ENCODE measurements at places on chromosomes 5 and 9.

DNA sequence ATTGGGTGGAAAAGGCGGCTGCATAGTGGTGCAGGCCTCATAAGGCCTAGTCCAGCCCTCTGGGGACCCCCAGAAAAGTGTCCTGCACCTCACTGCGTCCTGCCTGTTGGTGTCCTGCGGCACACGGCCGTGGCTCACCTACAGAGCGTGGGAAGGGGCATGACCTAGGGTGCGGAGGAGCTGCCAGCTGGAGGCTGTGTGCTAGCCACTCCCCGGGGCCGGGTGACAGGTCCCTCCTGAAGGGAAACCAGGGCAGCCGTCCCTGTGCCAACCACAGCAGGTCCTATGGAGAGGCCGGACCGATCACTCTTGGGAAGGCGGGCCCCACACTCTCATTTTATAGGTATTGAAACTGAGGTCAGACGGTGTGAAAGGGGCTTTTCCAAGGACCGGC lies 150.7 kb downstream of the RXRA start:
- DNase-seq, result no peak

DNA sequence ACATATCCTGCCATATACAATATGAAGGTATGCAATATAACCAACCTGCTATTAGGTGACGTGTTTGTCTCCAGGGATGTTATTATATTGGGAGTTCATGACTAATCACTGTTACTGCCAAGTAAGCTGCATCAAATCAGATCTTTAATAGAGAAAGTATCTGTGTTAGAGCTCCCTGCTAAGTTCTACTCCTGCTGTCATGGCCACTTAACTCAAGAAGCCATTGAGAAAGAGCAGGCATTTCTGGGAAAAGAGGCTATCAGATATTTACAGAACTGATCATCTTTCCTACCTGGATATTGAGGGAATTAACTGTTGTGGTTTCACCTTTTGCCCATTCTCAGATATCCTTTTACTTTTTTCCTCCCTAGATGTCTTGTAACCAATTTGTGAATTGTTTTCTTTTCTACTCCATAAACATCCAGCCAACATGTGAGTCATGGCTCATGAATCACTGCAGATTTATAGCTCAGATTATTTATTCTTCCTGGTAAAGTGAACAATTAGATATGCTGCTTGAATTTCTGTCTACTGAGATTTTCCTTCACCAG lies 634.8 kb upstream of the FAM174A start:
- no peak for DNase-seq

DNA sequence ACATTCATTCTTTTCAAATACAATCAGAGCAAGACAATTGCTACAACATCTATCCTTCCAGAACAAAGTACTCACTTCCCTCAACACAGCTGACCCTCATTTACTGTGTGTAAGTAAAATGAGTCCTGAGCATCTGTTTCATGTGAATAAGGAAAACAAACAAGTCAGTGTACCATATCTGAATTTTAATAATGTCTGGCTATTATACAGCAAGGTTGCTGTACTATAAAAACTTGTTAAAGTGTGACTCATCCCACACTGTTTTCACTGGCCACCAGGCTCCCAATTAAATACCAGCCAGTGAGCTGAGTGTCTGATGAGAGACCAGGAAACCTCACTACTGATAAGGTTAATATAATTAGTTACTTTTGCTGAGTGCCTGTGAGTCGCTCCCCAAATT lies 339.8 kb downstream of the AGTPBP1 start:
- no peak for DNase-seq

- DNase-seq, result no peak
Observed at GRCh38 chr5:125578551-125578950, 832.1 kb upstream of the ZNF608 start.

DNA sequence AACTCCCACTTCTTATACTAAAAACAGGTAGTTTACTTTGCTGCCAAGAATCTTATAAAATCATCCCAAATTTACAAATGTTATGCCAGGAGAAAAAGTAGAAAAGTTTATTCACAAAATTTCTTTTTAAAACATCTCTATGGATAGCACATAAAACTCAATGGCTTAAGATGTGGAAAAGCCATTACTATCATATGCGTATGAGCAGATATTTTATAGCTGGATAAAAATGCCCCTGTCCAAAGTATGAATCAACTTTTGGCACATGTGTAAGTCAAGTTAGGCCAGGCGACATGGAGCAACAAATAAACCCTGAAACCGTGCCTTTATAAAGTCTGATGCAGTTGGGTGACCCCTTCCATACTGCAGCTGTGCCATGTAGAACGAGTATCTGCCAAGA lies 38.6 kb upstream of the FBP1 start:
- no peak for DNase-seq

DNA sequence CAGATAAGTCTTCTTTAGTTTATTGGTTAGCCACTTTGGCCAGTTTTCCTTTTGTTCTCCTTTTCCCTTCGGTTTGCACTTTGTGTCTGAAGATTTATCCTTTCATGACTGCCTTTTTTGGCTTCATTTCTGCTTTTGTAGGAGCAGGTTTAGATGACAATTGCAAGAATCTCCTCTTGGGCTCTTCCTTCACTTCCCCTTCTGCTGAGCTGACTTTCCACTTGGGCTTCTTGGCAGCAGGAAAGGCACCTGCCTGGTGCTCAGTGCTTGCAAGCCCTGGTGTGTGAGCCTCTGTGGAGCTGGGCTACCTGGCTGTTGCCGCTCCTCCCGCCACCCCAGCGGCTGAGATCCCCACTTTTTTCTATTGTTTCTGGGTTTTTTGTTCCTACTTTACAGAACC lies 7.3 kb downstream of the CCDC112 start:
- no peak for DNase-seq

DNA sequence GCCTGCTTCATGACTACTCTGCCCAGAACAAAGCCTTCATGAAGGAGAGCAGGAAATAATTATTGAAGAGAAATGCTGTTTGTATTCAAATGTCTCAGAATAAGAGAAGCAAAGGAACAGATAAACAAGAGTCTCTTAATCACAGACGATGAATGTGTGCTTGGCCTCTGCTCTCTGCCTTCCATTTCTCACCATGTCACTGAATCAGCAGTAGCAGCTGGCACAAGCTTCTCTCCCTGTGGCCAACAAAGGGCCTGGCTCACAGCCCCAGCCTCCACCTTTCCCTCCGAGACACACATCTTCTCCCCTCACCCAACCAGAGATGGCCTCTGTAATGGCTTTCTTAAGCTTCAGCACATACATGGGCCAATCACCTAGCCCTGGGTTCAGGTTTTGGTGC lies 128.1 kb upstream of the SLIT3 start:
- DNase-seq, result no peak

GRCh38 chr5:75640826-75641225 lies 29.6 kb downstream of the ANKDD1B start:
- DNase-seq, result no peak

GRCh38 chr9:72788966-72789735 lies 163.7 kb downstream of the ALDH1A1 start:
- no peak for DNase-seq

GRCh38 chr5:179319741-179320281 lies 25.4 kb downstream of the ADAMTS2 start:
- no peak for DNase-seq

DNA sequence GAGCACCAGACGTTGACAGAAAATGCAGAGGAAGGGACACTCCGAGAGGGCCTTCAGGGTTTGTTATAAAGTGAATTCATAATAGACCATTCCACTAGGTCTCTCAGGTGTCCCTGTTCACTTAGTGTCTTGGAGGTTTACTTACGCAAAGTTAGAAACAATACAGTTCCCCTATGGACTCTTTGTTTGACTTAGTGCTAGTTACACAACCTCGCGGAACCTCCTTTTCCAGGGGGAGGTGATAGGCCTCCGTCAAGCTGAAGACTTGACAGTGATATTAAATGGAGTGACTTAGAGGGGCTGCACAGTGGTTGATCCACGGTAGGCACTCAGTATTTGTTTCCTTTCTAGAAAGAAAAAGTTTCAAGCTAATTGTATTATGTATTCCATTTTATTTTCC lies 1.3 kb downstream of the CCT5 start:
- no peak for DNase-seq

DNA sequence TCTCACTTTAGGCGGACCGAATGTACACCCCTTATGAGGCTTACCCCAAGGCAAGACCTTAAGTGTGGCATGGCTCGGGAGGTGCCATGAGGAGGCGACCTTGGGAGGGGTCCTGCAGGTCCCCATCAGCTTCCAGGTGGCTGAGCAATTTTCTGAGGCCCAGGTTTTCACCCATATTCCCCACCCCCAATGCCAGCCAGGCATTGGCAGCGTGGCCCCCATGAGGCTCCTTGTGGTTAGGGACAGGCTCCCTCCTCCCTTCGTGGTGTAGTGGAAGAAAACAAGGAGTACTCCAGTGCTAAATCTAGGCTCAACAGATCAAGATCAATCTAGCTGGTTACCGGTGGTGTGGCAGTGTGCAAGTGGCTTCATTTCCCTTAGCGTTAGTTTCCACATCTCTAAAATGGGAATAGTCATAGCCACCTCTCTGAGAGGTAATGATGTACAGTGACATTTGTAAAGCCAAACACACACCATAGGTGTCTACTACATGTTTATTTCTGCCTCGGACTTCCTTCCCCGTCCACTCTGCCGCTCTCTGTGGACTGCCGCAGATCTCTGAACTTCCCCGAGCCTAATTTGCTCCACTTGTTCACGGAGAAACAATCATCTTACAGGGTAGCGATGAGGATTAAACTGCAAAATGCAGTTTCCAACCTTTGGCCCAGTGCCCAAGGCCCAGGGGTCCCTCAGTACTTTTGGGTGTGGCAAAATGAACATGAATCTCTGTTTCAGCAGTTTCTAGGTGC lies 8.4 kb downstream of the LHX2 start:
- DNase-seq, result no peak

GRCh38 chr5:64811050-64811640 lies 42.4 kb downstream of the CWC27 start:
- DNase-seq, result no peak

GRCh38 chr9:76634356-76635054 lies 129.7 kb upstream of the PCA3 start:
- no peak for DNase-seq

DNA sequence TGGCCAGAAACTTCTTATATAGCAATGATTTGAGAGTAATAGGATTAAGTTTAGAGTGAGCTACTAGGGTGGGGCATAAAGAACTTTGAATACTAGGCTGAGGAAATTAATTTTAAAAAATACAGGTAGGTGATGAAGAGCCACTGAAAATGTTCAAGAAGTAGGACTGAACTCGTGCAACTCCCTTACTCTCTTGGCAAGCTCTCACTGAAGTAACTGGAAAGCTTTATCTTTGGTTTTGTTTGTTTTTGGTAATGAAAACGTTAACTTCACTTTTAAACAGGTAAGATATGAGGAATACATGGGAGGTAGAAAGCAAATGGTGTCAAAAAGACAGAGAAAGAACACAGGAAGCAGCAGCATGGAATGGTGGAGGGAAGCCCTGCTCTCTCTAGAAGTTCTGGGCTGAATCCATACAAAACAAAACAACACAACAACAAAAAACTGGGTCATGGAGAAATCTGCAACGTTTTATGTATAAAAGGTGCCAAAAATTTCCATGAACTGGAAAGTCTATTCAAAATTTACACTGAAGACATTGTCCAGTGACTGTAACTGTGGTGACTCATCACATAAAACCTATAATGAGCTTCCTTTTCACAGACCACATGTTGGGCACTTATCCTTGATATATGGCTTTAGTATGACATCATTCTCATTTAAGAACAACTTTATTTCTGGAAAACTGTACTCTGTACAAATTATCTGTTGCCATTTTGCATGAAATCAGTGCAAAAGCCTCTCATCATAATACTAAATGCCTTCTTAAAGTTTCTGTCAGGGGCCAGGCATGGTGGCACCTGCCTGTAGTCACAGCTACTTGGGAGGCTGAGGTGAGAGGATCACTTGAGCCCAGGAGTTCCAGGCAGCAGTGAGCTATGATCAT lies 91.2 kb upstream of the CHD1 start:
- no peak for DNase-seq

GRCh38 chr5:115419846-115420585 lies 123.6 kb upstream of the CCDC112 start:
- no peak for DNase-seq

GRCh38 chr5:157509587-157509986 lies 49.6 kb downstream of the NIPAL4 start:
- DNase-seq, result no peak

DNA sequence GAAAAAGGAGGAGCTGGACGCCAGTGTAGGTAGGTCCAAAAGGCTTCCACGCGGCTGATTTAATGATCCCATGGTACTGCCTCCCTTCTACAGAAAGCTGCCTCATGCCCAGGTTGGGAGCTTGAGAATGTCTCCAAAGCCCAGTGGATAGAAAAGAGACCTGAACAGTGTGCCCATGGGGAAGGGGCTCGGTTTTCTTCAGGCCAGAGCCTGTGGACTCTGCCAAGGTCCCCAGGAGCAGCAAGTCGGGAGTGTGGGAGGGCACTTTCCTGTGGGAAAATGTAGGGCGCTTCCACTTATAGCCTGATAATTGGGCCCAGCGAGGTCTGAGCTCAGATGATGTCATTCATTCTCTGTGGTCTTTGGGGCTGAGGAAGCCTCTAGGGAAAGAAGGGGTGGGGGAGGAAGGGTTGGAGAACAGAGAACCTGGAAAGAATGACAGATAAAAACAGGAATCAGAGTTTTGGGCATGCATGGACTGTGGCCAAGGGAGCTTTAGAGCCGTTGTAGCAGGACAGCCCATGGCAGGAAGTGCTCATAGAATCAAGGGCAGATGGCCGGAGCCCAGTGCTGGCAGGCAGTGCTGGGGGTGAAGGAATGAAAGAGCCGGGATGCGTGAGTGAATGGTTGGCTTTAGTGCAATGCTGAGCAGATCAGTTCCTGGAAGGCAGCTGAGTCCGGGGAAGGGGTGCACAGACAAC lies 42.5 kb upstream of the SH3PXD2B start:
- no peak for DNase-seq

GRCh38 chr9:13088720-13089427 lies 190.6 kb downstream of the MPDZ start:
- DNase-seq, result no peak
